NCI-H2171 treated with DMSO at 0.1 percent for 48 hours (cell line): ENCODE measurements at places on chromosomes 4 and X.
A peak's percentile ranks its signal among the peaks of the same experiment; 100 is the strongest.

DNA sequence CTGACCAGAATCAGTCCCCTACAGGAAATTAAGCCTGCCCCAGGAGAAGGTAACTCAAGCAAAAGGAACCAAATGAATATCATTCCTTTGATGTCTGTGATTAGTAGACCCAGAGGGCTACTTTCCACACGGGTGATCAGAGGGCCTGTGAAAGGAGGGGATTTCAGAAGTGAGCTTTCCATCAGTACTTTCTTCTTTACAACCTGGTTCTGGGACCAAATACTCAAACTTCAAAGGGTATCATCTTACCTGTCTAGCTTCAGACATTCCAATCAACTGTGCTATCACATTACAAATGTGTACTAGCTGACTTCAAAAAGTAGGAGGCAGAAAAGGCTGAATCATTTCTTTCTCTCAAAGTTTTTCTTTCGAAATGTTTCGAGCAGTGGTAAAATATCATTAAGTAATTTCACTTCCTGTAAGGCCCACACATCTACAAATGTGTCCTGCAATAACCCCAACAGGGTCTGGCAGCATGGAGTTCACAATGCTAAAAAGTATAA lies 23.9 kb downstream of the ACSL4 start:
- DNase-seq, result no peak

- no peak for DNase-seq
Measured at GRCh38 chrX:17038681-17039161, 92.3 kb downstream of the REPS2 start.

GRCh38 chr4:47543331-47543730 lies 58.3 kb downstream of the ATP10D start:
- DNase-seq, result no peak

- DNase-seq, result no peak
Measured at GRCh38 chr4:102535398-102536082, 34.4 kb downstream of the NFKB1 start.

DNA sequence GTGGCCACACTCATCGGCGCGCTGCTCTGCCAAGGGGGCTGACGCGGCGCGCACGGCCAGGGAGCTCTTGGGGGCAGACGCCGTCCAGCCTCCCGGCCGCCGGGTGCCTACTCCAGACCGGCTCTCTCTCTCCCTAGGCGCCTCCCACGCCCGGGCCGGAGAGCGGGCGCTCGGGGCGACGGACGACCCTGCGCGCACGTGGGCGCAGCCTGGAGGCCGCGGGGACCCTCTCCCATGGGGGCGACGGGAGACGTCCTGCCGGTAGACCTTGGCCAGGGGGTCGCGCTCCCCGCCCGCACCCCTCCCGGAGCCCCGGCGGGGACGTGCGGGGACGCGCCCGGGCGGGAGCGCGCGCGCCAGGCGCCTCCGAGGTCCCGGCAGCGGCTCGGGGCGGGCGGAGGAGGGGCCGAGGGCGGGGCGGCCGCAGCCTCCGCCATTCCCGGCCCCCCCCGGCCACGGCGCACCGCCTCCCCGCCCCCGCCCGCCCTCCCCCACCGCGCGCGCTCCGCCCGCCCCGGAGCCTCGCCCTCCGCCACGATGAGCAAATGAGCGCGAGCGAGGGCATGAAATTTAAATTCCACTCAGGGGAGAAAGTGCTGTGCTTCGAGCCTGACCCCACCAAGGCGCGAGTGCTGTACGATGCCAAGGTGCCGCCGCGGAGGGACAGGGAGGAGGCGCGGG lies at the start of gene MSL3:
MSL3 (plus strand) TSS at position 519 of the 681 bp plus-strand sequence; CDS start at position 546, 27 bp downstream.
- peak; percentile 43 for DNase-seq

GRCh38 chrX:29662759-29663503 lies 552.4 kb upstream of the MAGEB2 start:
- no peak for DNase-seq

GRCh38 chrX:119698845-119699244 lies 5.9 kb upstream of the SEPTIN6 start:
- DNase-seq, result peak; percentile 20

GRCh38 chr4:168837922-168838321 lies 172.1 kb downstream of the CBR4 start:
- DNase-seq, result no peak

- DNase-seq, result no peak
Measured at GRCh38 chr4:144178414-144178813, 37.9 kb upstream of the GYPA start.

DNA sequence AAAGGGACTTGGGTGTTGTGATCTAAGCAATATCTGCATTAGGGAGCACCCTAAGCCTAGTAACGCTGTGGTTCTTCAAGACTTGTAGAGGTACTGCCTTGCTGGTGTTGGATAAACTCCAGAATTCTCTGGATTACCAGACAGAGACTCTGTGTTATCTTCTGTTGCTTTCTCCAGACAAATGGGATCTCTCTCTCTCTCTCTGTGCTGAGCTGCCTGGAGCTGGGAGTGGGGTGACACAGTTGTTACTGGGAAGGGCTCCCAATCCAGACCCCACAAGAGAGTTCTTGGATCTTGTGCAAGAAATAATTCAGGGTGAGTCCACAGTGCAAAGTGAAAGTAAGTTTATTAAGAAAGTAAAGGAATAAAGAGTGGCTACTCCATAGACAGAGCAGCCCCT lies 48.8 kb downstream of the MCUB start:
- no peak for DNase-seq

GRCh38 chr4:109406337-109406931 lies 27.2 kb upstream of the SEC24B start:
- peak; percentile 18 for DNase-seq

GRCh38 chr4:92646826-92647225 lies 343.1 kb downstream of the GRID2 start:
- peak; percentile 20 for DNase-seq

- no peak for DNase-seq
Measured at GRCh38 chr4:143396695-143397094, 60.0 kb downstream of the GAB1 start.

GRCh38 chr4:41156574-41156973 lies 57.8 kb downstream of the APBB2 start:
- DNase-seq, result no peak

DNA sequence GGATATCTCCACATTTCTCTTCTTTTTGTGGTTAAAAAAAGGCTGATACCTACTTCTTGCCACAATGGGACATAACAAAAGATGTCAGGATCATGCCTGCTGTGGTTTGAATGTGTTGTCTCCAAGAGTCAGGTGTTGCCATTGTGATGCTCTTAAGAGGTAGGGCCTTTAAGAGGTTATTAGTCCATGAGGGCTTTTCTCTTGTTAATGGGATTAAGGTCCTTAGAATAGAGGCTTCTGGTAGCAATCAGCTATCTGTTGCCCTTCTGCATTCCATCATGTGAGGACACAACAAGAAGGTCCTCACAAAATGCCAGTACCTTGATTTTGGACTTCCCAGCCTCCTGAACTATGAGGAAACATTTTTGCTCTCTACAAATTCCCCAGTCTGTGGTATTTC lies 191.4 kb downstream of the GBA3 start:
- DNase-seq, result no peak

DNA sequence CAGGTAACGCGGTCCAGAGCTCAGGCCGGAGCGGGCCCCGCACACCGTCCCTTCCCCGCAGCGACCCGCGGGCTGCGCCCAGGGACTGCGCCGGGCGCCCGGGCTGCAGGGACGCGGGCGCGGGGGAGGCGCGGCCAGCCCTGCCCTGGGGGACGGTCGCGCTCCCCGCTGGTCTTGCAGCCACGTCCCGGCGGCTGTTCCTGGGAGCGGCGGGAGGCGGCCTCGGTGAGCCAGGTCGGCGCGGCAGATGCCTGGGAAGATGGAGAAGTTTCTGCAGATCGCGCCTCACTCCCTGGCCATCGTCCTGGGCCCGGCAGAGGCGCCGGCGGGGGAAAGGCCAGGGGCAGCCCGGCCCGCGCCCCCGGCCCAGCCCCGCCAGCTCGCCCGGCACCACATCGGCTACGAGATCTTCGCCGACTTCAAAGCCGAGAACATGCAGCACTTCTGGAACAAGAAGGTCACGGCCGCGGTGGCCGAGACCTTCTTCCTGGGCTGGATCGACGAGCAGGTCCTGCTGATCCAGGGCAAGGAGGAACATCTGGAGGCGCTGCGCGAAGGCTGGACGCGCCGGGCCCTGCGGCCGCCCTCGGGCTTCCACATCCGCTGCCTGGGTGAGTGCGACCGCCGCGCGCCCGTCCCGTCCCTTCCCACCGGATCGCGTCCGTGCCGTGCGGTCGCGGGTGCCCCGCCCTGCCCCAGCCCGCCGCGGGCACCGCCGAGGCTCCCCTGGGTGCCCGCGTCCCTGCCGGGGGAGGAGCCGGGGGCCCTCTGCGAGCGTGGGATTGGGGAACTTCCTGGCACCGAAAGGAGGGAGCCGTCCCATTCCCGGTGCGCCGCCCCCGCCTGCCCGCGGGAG lies 107.4 kb upstream of the STOX2 start:
- peak; percentile 7 for DNase-seq

DNA sequence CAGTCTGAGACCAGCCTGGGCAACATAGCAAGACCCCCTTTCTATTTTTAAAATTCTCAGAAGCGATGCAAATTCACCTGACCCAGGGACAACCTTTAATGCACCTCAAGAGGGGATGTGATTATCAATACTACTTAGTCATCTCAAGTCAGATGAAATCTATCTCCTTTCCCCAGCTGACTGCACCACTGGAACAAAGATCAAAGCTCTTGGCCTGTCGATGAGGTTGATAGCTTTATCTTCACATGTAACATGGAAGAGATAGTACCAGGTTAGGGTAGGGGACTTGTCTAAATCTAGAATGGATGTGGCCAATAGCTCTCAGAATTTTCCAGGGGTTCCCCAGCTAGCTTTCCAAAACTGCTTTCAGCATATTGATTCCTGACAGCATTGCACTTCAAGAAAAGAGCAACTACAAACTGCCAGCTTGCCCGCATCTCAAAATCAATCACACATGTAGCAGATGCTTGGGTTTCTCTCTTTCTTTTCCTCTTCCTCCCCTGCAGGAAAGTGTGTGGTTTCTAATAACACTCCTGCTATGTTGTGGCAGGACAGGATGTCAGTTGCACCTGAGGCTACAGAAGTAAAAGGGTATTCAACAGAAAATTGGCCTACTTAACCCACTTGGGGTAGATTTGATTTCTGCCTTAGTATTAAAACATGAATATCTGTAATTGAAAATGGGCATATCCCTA lies 12.2 kb upstream of the TMEM164 start:
- no peak for DNase-seq

- no peak for DNase-seq
Measured at GRCh38 chr4:126448086-126448845, 1133.5 kb downstream of the FAT4 start.

DNA sequence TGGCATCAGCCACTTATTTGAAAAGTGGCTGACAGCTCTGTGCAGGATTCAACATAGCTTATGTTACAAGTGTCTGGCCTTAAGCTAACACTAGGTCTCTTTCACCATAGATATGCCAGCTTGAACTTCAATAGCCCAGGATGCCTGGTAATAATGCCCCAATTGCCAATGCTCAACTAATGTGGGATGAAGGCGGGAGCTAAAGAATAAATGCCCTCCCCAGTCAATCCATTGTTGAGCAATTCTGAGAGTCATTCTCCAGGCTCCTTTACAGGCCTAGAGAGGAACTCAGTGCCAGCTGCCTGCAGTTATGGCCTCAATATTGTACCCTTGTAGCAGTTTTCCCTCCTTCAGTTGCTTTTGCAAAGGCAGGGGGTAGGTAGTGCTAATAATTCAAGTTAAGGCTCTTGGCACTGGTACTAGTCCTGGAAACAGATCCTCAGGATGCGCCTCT lies 460.2 kb downstream of the GABRG1 start:
- DNase-seq, result no peak

DNA sequence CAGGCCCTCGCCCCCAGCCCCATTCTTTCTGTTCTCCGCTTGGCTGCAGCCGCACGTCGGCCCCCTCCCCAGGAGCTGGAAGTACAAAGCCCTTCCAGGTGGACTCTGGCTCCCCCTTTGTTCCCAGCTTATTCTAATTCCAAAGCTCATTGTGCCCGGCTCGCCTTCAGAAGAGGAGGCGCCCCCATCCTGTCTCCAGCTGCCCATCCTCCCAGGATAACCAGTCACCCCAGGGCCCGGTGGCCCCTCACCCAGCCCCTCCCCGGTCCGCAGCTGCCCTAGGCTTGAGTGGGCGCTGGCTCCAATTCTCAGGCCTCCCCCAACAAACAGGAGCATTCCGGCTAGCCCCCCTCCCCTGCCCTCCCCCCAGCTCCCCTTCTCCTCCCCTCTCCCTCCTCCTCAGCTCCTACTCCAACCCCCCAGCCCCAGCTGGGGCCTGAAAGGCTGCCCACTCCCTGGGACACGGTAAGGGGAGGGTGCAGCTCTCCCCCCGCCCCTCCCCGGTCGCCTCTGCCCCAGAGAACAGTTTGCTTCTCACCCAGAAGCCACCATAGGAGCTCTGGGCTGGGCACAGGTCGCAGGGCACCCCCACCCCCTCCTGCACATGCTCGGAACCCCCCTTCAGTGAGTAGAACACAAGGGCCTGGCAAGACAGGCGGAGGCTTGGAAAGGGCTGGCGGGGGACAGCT lies 3.1 kb upstream of the SLC6A8 start:
- DNase-seq, result no peak

GRCh38 chr4:105234582-105234981 lies 87.9 kb downstream of the TET2 start:
- DNase-seq, result no peak
